ENCODE measurements at places on chromosomes 12 and 14.
A peak's percentile ranks its signal among the peaks of the same experiment; 100 is the strongest.

- DNase-seq: no peak
These were observed 15.2 kb downstream of the OR6S1 start for GRCh38 chr14:20626274-20626673.

- DNase-seq: no peak
These were observed 85.9 kb downstream of the SSPN start for GRCh38 chr12:26281320-26281719.

- DNase-seq: no peak
These were observed 71.1 kb upstream of the NUDT4 start for GRCh38 chr12:93306636-93307035.

GRCh38 chr14:94389731-94390371 is 1.4 kb upstream of the SERPINA1 start:
- no peak for DNase-seq

- no peak for DNase-seq
These were observed 13.0 kb downstream of the ZBTB39 start for GRCh38 chr12:56993346-56993745.

DNA sequence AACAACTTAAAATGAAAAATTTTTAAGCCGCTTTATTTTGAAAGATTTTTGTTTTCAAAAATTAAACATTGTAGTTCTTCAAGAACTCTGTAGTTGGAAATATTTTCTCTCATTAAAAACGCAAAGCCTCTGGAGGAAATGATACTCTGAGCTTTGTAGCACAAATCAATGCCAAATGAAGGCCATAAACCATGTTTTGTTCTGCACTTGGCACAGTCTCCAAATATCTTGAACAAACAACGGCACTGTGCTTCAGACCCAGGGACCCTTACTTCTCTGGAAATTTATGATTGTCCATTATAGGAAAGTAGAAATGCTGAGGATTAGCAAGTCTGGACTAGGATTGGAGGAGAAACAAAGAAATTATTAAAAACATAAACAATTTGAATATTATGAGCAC is 160.8 kb upstream of the BMP4 start:
- DNase-seq: no peak

- no peak for DNase-seq
These were observed 24.2 kb downstream of the FBXO21 start for GRCh38 chr12:117166107-117166506.

GRCh38 chr12:111942557-111942956 is 70.4 kb downstream of the TMEM116 start:
- no peak for DNase-seq

DNA sequence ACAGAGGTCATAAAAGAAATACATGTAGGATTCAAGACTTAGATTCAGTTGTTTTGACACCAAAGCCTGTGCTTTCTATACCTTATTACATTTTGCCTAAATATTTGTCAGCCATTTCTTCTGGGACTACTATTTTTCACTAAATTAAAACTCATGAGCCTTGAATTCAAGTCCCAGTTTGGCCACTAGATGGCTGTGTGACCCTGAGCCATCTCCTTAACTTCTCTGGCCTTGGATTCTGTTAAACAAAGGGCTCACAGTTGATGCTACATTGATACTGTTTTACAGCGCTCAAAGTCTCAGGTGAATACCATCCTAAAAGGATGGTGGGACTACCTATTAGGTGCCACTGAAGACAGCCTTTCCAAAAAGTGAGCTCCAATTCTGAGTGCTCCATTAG is 39.6 kb upstream of the CCDC198 start:
- peak; percentile 5 for DNase-seq

DNA sequence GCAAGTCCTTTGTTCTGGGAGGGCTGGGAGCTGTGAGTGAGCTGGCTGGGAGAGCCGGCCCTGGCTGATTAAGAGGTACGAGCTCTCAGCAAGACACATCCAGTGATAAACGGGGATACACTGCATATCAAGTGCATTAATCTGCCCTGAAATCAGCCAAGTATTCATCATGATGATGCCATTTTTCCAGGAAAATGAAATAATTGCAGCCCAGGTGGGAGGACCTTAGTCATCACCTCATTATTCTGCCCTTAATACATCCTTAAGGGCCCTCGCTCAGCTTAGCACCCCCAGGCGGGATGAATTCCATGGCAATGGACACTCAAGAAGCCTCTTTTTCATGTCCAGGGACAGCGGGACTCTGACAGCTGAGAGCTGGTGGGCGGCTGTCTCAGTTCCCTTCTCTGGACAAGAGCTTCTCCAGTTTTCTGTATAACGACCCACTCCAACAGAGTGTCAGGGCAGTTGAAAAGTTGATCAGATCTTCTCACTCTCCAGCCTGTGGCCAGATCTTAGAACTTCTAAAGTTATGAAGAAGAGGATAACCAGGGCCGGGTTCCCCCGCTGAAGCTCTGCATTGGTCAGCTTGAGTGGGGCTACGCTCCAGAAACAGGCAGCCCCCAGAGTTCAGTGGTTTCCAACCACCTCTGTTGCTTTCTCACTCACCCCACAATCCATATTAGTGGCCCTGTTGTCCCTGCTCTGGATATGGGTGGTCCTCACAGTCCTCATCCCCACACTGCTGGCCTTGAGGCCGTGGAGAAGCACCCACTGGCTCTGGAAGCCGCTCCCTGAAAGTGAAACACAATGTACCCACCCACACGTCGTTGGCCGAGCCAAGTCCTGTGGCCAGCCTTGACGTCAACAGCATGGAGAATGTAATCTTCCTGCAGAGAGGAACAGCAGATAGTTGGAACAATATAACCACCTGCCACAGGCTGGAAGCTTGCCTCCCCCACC is 306.2 kb upstream of the DIO3 start:
- DNase-seq: no peak

- DNase-seq: no peak
These were observed 39.1 kb downstream of the TSPAN11 start for GRCh38 chr12:30965613-30965985.

GRCh38 chr12:27549801-27550652 is 26.0 kb downstream of the PPFIBP1 start:
- DNase-seq: no peak

DNA sequence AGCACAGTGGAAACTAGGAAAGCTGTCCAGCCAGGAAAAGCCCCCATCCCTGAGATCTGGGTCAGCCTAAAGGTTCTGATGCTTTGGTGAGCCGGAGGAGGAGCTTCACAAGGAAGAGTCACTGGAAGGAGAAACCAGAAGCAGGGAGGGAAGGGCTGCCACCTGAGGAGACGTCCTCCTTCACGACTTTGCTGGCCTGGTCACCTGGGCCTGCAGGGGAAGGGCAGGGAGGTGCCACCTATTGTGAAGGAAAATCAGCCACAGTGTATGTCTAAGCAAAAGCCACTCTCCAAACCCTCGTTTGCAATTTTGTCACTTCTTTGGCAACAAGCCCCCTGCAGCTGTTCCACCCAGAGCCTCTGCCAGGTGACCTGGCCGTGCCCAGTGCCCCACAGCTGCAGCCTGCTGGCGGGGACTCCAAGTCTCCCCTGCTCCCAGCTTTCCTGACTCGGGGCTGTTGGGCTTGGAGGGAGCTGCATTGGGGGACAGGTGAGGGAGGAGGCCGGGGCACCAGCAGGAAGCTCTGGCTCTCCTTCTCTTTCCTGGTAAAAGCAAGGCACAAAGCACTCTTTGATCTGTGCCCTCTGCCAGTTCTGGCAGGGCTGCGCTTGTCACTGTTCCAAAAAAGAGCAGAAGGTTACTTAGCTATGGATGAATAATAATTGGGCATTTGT is 120.9 kb upstream of the BCL2L14 start:
- DNase-seq: no peak

DNA sequence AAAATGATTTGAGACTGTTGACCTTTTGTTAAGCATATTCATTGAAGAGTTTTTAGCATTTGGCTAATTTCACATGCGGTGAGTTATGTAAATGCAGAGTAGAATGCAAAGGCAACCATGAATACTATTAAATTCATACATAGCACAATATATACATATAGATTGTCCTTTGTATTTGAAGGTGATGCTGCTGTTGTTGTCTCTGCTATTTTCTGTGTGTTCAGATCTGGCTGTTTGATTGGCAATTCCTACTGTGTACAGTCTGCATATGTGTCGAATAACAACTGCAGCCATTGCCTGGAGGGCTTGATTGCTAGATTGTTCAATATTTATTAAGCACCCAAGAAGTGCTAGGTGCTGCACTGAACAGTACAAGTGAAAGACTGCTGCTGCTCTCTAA is 187.4 kb downstream of the FOXG1 start:
- no peak for DNase-seq

DNA sequence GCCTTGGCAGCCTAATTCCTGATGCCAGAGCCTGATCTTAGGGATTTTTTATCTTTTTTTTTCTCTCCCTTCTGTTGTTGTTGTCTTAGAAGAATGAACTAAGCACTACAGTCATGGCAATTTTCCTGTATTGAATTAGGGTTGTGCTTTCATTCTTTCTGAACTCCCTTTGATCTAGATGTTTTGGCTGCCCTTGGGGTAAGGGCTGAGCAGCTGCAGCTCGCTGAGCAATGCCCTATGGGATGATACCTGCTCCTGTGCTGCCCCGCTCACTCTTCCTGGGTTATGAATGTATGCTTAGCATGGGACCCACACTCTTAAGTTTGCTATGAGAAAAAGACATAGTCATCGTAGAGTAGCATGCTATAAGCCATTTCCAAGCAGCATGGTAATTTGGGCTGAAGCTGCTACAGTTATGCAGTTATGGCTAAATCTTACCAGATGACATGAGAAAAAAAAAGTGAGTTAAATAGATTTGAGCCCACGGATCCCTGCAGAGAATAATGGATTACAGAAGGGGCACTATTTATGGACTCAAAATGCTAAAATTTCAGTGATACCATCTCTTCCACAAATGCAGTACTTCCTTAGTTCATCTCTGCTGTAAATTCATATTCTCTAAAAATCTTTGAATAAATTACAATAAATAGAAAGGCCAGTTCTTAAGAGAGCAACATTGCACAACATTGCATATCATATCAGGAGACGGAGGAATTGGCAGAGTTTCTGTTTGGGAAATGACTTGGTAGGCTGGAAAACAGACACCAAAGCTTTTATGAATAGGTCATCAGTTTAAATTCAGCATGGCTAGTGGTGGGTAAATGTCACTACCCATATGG is 79.2 kb upstream of the PTHLH start:
- DNase-seq: no peak

GRCh38 chr14:28152453-28153044 is 614.0 kb upstream of the FOXG1 start:
- no peak for DNase-seq

- no peak for DNase-seq
These were observed 24.6 kb downstream of the EXOC5 start for GRCh38 chr14:57244106-57244505.

DNA sequence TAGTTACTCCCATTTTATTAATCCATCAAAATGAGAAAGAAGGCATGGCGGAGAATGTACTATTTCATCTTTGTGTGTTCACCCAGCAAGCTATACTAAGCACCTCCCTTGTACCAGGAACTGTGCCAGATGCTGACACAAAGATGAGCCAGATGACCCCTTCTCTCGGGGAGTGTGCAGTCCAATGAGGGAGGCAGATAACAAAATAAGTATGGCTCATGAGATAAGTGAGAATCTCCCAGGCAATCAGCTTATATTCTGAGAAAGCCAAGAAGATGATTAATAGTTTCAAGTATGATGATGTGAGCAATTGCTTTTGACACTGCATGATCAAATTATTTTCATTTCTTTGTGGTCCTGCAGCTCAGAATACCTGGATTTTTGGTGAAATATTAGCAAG is 1.3 kb upstream of the TMEM233 start:
- no peak for DNase-seq

- no peak for DNase-seq
These were observed 10.5 kb downstream of the MMP14 start for GRCh38 chr14:22846811-22847307.

DNA sequence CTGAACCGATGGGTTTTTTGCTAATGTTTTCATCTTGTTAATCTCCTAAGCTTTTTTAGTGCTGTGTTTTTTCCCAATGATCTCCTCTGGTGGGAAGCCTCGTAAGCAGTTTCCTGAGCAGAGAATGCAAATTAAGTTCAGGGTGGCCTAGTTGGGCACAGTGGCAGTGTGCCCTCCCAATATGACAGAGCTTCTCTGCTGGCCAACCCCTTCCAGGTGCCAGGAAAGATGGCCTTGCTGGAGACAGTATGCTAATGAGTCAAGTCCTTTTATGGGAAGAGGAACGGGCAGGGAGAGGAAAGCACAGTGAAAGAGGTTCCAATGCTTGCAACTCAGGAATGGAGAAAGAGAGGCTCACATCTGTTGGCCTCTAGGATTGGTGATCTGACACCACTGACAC is 115.8 kb downstream of the GCH1 start:
- DNase-seq: no peak

DNA sequence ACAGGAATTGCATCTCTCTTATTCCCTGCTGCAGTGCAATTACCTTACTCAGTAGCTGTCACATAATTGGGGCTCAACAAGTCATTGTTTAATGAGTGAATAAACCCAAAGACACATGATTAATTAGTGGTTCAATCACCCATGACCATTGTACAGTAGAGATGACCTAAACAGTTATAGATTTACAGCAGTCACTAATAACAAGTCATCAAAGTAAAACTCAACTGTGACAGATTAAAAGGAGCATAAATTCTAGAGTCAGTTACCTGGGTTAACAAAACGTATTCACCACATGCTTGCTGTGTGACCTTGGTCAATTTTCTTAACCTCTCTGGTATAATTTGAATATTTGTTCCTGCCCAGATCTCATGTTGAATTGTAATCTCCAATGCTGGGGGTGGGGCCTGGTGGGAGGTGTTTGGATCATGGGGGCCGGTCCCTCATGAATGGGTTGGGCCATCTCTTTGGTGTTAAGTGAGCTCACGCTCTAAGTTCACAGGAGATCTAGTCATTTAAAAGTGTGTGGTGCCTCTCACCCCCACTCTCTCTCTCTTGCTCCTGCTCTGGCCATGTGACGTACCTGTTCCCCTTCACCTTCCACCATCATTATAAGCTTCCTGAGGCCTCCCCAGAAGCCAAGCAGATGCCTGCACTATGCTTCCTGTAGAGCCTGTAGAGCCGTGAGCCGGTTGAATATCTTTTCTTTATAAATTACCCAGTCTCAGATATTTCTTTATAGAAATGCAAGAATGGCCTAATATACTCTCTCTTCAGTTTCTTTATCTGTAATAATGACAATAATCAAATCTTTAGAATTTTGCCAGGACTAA is 141.9 kb upstream of the PLEKHG7 start:
- no peak for DNase-seq

Measured in activated CD4-positive, alpha-beta T cell treated with anti-CD3 and anti-CD28 coated beads, Interleukin-2, amount 50 U/mL, for 48 hours (primary cell).